ENCODE measurements at places on chromosomes 2 and 18.

- DNase-seq, result no peak
These were observed 110.7 kb downstream of the COLEC12 start for GRCh38 chr18:389658-390357.

DNA sequence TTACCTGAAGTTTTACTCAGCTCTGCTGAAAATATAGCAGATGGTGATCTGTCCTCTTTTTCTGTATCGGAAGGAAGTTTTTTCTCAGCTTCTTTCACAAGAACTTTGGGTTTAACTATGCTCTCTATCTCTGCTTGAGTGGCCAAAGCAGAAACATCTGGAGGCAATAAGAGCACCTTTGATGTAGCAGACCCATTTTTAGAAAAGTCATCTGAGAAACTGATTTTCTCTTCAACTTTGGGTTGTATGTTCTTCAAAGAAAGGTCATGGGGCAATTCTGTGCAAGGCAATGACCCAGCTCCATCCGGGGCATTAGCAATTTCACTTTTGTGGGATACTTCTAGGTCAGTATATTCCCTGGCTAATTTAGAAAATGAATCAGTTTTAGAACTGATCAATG, 25.2 kb downstream of the RTN4 start:
- DNase-seq, result no peak

DNA sequence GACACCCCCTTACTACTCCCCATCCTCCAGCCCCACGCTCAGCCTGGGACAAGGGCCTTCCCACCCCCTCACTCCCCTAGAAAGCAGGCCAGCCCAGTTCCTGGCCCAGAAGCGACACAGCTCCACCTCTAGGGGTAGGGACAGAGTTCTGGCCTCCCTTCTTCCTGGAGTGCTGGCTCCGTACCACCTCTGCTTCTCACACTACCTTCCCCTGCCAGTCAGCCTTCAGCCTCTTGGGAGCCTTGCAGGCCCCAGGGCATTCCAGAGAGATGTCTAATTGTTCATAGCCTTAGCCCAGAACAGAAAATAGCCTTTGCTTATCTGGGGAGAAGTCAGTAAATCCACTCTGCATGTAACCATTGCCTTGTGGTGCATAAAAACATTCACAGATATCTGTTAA, 13.1 kb upstream of the CATIP start:
- no peak for DNase-seq

DNA sequence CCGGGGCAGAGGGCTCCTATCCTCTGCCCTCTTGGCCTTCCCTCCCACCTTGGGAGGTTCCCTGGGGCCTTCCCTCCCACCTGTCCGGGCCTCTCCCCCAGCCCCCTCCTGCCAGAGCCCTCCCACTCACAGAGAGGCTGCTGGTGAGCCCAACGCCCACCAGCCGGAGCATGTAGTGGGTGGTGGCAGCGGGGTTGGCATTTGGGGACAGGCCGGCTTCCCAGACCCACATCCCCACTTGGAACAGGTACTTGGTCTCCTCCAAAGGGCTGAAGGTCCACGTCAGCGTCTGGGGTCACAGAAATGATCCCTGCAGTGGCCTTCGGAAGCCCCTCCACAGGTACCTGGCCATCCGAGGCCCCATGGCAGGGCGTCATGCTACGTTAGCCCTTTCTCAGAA, 19.3 kb downstream of the CFAP65 start:
- no peak for DNase-seq

DNA sequence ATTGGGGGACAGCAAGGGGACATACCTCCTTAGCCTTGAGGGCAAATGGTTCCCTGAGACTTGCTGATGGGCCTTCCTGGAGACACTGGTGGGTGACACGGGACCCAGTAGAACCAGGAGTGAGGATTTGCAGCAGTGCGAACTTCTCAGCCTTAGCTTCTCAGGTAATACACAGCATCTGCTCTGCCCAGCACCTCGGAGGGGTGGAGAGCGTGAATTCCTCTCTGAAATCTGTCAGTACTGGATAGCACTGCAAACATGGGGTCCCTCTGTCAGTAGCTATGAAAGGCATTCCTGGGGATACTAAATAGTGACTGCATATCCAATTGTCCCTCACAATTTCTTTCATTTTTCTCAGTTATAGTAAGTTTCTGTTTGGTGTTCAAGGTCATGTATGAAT, 151.7 kb downstream of the GBX2 start:
- no peak for DNase-seq

DNA sequence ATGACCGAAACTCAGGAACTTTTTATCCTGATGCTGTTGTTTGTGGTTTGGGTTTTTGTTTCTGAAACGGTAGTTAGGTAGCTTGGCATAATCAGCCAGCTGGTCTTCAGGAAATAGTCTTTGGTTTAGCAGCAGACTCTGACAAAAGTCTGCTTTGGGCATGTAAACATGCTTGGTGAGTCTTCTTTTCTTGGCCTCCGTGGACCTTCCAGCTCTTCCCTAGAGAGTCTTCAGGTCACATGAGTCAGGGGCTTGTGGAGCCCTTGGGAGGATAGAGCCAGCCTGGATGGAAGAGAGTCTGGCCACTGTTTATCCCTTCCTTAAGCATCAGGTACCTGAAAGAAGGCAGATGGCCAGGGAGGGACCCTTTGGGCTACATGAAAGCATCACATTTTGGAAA, 154.5 kb downstream of the MGAT5 start:
- no peak for DNase-seq

GRCh38 chr2:202084265-202084664, 11.2 kb downstream of the KIAA2012 start:
- no peak for DNase-seq

GRCh38 chr18:34985963-34986362, 55.2 kb upstream of the MAPRE2 start:
- DNase-seq, result no peak

DNA sequence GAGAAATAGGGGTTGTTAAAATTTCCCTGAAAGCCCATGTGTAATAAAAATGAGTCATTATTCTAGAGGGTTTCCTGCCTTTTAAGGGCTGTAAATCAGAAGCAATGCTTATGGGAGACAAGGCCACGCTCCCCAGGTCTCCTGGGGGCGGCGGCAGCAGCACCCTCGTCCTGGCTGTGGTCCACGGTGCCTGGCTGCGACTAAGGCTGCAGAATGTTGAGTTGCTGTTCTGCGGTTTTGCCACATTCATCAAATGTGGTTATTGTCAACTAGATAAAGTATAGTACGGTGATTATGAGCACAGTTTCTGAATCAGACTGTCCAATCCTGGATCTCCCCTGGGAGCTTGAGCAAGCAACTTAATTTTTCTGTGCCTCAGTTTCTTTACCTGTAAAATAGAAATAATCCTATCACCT, 11.9 kb upstream of the AGFG1 start:
- no peak for DNase-seq

GRCh38 chr18:709771-710170, 2.7 kb downstream of the ENOSF1 start:
- no peak for DNase-seq

Measured in caudate nucleus (tissue), 63 donors.